Thymus (tissue), 14 donors: ENCODE measurements at places on chromosomes 7 and 10. TPM values are rescaled to one million over a fixed set of nuclear protein-coding genes. Genes with fewer than 3 reads are reported as not detected.

MARCHF5 gene
- 10.1 TPM for total RNA-seq

CTAGE15 gene
- 0.24 TPM for total RNA-seq

TRIM50 gene
- 0.09 TPM for total RNA-seq

PTPRN2 gene
- 1.7 TPM for total RNA-seq

CCDC172 gene
- total RNA-seq: 0.05 TPM

PLPP4 gene
- total RNA-seq: 0.14 TPM
